ENCODE measurements at places on chromosomes 7 and 10.

DNA sequence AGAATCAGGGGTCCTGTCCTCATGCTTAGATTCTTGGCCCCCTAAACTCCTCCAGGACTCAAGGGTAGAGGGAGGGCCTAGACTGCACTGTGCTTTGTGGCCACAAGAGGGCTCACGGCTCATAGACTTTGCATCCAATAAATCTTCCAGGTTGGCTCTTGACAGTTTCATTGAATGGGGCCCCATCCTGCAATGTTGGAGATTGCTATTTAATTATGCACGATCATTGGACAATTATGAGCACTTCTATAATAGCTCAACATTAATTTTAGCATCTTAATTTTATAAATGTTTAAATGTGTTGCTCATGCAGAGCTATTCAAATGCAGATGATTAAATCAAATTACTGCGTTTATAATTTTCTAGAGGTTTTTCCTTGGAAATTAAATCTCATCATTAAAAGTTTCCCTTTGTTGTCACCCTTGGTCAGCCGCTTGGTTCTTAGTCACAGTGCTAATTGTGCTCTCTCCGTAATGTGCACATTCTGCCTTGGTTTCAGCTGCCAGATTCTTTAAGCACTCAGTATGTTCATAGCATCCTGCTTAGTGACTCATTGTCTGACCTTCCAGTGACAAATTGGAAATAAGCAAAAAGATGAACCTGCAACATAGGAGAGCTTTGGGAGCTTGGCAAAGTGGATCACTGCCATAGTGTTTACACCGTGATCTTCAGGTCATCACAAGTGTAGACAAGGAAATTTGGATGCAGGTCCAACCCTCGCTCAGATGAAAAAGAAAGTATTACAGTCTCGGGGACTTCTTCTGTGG lies 33.4 kb upstream of the PLPP4 start:
- DNase-seq: no peak

DNA sequence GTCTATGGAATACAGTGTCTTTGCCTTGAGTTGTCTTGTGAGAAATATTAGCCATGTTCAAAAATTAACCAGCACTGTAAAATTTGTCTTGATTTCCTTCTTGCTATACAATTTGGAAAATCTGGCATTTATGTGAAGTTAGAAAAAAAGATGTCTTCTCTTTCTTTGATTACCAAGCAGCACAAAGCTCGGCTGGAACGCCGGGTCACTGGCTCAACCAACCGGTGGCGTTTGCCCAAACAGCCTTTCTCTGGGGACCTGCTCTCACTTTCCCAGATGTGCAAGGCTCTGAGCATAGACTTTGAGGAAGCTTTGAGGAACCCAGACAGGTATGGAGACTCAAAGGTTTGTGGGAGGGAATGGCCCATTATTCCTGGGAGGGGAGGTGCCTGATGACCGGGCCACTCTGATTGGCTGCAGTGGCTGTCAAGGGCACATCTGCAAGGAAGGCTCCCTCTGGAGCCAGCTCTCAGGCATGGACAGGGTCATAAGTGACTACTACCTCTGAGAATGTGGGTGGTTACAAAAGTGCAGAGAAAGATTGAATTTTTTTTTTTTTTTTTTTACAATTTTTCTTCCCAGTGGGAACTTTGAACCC lies 5.6 kb downstream of the BTBD16 start:
- no peak for DNase-seq

- no peak for DNase-seq
Observed at GRCh38 chr10:5071411-5072198, 22.6 kb upstream of the AKR1C3 start.

DNA sequence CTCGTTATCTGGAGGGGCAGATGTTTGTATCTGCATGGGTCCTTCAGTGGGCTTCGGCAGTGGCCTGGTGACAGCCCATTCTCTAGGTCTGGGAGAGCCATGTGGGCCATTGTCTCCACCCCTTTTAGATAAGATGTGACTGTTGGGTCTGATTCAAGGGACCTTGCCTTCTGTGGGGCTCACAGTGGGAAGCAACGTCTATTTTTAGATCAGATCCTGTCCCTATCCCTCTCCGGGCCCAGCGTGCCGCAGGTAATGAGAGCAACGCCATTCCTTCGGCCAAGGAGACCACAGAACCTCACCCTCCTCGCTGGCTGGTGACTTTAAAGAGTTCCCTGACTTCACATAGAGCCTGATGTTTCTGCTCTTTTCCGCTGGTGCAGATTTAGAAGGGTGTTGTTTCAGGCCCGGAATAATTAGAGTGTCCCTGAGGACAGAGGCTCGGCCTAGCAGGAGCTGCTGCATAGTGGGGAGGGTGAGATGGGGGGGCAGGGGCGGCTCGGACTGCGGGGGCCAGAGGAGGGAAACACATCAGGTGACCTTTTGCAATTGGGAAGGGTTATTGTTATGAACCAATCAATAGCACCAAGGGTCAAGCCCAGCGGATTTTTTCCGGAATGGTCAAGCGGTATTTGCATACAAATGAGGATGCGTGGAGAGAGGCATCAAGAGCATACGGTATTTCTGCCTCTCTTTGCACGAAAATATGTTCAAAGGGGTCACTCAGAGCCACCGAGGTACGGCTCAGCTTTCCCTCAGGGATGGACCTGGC lies 503.0 kb upstream of the FOXK1 start:
- no peak for DNase-seq

DNA sequence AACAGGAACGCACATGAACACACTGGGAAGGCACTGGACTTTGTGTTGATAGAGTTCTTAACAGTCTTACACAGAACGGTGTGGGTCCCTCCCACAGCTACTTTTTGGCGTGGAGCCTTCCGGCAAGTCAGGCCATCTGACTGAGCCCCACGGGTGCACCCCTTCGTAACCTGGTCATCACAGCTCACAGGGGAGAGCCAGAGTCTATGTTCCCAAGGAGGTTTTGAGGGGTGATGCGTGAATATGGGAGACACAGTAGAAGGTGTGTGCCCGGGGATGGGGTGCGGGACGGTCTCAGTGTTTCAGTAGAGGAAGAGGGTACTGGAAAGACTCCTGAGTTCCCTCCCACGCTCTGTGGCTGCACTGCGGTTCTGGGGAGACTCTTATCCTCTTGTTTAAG lies 291.7 kb downstream of the DNAJB6 start:
- DNase-seq: no peak

DNA sequence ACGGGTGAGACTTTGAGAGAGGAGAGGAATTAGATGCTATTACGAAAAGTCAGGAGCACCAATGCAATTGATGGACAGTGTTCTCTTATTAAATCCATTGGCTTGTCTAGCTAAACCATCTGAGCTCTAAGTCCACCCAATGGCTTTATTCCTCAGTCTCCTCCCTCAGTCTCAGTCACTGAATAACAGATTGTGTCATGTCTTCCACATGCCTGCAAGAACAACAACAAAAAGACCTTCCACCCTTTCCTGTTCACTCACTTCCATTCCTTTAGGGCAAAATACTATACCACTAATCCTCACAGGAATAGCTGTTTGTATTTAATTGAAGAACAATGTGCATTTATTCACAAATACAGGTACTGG lies 154.8 kb upstream of the LAMB4 start:
- no peak for DNase-seq

- peak; percentile 29 for DNase-seq
Observed at GRCh38 chr7:136114966-136115762, 138.0 kb upstream of the MTPN start.

- DNase-seq: no peak
Observed at GRCh38 chr10:52573347-52573746, 199.2 kb downstream of the MBL2 start.

- DNase-seq: no peak
Observed at GRCh38 chr7:20354610-20355528, 24.2 kb downstream of the ITGB8 start.

DNA sequence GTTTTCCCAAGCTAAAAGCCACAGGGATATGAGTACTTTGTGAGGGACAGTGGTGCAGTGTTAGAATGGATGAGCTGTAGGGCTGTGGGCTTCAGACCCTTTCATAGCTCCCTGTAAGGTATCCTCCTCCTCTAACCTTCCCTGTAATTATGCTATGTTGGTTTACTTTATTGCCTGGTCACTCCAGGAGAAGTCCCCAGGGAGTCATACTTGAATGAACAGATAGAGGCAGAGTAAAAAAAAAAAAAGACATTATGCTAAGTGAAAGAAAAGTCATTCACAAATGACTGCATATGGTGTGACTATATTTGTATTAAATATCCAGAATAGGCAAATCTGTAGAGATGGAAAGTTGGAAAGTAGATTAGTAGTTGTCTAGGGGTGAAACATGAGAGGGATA lies 434.4 kb downstream of the AUTS2 start:
- no peak for DNase-seq

GRCh38 chr7:54907981-54908380 lies 110.8 kb upstream of the EGFR start:
- no peak for DNase-seq

DNA sequence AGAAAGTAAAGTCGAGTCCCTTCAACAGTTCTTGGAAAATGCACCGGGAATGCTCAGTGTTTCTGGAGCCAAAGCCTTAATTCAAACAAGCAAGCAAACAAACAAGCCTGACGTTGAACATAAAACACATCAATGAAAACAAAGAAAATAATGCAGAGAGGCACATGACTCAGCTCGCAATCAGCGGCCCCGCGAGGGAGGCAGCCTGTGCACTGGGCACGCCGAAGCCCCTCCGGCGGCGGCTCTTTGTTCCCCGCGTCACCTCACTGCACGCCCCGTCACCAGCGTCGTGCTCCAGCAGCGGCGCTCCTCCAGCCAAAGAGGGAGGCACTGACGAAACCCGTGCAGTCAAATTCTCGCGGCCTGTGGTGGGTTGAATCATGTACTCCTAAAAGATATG lies 151.5 kb downstream of the DNAJB6 start:
- no peak for DNase-seq

GRCh38 chr10:69186524-69186923 lies 6.5 kb downstream of the SUPV3L1 start:
- DNase-seq: no peak

DNA sequence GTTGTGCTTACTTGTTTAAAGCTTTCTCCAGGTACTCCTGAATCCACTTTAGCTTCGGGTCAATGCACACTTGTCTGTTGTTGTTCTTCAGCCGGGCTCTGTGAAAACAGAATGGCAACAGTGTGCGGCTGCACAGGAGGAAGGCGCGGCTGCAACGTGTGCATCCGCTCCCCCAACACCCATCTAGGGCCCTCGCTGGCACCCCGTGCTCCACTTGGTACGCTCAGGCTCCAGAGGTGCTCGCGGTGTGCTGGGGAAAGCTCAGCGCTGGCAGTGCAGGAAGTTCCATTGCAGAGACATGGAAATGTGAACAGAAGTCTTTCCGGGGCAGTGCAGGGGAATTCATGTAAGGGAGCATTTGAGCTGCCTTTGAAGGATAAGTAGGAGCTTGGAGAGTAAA lies 6.3 kb downstream of the CXCL12 start:
- DNase-seq: no peak

- DNase-seq: no peak
Observed at GRCh38 chr10:2982146-2982545, 85.2 kb upstream of the PFKP start.

GRCh38 chr10:121599947-121600346 lies 1.7 kb upstream of the FGFR2 start:
- DNase-seq: no peak

DNA sequence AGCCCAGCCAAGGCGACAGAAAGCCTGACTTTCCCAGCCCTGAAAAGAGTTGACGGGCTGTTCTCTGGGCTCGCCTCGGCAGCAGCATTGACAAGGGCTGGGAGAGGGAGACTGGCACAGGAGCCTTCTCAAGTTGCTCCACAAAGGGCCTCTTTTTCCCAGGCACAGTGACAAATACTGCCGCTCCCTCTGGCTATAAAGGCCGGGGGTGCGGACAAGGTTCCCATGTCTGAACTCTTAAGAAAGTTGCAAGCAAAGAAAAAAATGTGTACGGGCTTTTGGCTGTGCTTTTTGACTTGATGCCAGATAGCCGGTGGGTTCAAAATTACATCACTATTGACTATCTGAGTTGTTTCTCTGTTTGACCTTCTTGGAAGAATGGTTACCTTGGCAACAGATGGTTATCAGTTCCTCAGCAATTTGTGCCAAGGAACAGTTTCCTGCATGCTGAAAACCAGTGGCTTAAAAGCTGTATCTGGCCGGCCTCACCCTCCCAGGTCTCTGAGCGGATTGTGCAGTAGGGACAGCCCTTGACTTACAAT lies 115.9 kb upstream of the EEPD1 start:
- no peak for DNase-seq

DNA sequence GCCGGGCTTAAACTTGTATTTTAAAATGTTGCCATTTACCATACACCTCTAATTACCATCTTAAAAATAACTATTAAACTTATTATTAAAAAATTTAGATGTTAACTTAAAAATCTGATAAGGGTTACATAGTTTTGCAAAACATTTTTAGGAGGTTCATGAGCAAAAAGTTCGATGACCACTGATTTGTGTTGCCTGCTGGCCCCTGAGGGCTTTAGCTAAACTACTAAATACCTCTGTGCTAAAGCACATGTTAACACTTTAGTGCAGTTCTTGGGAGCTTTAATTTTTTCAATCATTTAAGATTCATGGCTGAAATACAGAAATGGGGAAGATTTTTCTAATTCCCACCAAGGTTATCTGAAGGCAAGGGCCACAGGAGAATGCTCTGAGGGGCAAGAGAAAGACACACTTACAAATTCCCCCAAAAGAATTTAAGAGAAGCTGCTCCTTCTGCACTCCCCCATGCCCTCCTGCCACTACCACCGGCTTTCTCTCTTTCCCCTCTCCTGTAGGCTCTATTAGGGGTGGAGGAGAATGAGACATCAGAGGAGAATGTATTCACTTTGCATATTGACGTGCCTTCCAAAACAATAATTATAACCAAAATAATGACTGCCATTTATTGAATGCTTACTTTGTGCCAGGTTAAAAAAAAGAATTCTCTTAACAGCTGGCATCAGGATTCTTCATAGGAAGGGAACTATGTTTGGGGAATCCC lies 106.2 kb downstream of the RTKN2 start:
- DNase-seq: no peak

GRCh38 chr10:94402843-94403379 lies 570 bp downstream of the TBC1D12 start:
- DNase-seq: peak; percentile 61

DNA sequence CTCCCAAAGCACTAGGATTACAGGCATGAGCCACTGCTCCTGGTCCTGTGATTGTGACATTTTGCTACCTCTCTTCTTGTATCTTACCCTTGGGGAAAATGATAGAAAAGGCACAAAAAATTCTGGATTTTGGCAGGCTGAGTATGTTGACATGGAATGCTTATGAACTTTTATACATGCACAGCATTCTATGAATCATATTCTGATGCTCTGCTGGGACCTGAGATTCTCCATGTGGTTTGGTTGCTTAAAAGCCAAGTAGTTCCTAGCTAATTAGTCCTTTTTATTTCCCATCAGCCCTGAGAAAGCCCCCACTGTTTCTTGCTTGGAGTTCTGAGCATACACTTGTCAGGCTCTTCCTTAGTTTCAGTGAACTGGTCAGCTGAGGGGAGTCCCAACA lies 8.3 kb upstream of the KAZALD1 start:
- DNase-seq: no peak

- no peak for DNase-seq
Observed at GRCh38 chr7:16785321-16785720, 19.5 kb downstream of the AGR2 start.

DNA sequence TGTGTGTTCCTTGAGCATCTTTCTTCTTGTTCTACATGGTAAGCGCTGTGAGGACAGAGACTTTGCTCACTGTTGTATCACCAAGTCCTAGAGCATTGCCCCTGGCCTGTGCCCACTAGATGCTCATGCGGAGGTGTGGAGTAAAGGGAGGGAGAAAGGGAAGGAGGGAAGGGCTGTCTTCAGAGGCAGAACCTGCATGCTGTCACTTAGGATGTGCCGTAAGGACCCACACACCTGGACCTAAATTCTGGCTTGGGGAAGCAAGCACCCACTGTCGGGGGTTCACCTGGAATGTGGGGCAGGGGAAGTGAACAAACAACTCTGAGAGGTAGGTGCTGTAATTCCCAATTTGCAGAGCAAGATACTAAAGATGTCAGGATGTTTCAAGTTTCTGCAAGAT lies 129.5 kb downstream of the PTPN20 start:
- no peak for DNase-seq
